ENCODE measurements at places on chromosomes 16 and 17.

- DNase-seq = no peak
Measured at GRCh38 chr16:88316151-88316550, 66.6 kb upstream of the ZNF469 start.

- DNase-seq = no peak
Measured at GRCh38 chr16:50274326-50275097, 8.2 kb downstream of the ADCY7 start.

DNA sequence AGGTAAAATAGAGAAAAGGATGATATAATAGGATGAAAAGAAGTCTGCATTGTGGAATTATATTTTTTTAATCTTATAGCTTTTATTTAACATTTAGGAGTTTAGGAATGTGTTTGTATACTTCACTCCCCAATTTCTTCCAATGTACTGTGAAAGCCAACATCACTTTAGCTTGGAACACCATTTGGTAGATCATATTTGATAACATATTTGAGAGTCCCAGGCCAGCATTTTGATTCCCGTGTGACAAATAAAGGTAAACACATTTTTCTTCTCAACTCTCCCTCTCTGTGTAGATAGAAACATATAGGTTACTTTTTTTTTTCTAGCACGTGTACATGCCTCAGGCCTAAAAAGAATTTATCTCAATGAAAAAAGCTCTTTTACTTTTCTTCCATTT, 1551.3 kb downstream of the CDH8 start:
- no peak for DNase-seq

- no peak for DNase-seq
Measured at GRCh38 chr16:53429221-53429943, 4.9 kb upstream of the RBL2 start.

DNA sequence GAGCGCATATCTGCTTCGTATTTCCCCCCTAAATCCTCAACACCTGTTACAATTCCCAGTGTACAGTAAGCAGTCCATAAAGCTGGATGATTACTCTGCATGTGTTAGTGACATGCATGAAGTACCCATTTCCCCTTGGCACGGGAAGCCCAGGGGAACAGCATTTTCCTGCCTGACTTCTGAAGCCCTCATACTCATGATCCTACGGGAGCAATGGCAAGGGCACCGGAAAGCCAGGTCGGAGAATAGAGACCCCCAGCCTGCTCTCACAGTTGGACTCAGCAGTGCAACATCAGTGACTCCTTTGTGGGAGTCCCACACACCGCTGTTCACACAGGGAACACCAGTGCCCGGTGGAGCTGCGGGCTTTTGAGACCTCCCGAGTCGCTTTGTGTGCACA, 336.9 kb downstream of the CDH13 start:
- DNase-seq = no peak

Measured in omental fat pad (tissue), 4 donors.